ENCODE measurements at places on chromosomes 2 and 18.

- DNase-seq, result no peak
Measured at GRCh38 chr2:186544255-186544675, 45.6 kb upstream of the ITGAV start.

DNA sequence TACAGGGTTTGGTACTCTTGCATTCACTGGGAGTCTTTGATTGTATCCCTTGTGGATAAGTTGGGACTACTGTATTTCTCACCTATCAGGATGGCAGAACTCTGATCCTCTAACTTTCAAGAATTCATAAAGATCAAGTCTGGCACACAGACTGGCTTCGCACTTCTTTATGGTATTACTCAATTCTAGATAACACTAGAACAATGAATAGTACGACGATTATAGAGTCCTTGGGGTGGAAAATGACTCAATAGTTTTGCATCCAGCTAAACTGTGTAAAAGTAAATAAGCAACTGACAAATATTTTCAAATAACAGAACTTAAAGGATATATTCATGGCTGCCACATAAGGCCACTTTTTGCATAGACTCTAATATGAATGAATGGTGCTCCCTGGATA, 103.4 kb upstream of the MEX3C start:
- DNase-seq, result no peak

- no peak for DNase-seq
Measured at GRCh38 chr2:236872015-236872414, 213.7 kb upstream of the COPS8 start.

GRCh38 chr2:62443886-62444285, 62.1 kb downstream of the TMEM17 start:
- no peak for DNase-seq

DNA sequence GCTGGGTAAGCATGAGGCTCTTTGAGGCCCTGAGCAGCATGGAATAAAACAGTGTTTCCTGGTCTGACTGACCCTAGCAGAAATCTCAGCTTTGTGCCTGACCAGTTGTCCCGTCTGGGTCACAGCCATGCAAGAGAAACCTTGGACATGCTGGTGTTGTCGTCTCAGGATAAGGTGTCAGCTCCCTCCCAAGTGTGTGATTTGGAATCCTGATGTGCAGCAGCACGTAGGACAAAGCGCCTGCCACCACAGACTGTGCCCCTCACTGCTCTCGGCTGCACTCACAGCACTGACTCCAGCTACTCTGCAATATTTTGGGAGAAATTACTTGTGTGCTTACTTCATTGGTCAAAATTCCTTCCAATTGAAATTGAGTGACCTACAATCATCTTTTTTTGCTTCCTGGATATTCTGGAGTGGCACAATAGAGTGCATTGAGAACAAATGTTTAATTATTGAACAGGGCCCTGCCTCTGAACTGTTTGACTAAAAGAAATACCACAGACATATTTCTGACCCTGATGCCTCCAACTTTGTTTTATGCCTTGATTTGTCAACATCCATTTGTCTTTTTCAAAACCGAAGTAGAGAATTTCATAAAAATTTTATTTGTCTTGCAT, 352.4 kb downstream of the SOCS6 start:
- DNase-seq, result no peak

DNA sequence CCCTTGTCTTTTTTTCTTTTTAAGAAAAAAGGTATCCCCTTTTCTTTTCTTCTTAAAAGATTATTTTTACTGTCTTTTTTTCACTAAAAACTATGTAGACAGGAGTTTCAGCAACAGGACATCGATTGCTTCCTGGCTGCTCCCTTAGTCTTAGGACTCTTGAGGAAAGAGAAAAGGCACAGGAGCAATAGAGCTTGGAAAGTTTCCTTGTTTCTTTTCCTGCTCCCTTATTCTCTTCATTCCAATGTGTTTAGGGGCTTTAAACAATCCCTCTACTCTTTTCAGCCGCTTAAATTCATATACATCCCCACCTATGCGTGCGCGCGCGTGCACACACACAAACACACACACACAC, 225.9 kb upstream of the FBXO11 start:
- DNase-seq, result no peak

GRCh38 chr18:3993941-3994687, 461.0 kb downstream of the DLGAP1 start:
- DNase-seq, result no peak

DNA sequence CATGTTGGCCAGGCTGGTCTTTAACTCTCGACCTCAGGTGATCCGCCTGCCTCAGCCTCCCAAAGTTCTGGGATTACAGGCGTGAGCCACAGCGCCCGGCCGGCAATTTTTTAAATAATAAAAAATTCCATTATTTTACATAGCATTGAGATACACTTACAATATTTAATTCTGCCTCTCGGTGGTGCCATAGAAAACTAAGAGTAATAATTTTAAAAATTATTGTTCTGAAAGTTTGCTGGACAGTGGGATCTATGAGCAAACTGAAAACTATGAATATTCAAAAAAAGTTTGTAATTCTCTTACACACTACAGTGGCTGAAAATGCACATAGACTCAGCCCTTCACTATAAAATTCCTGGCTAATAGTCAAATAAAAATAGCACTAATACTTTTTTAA, 90.9 kb upstream of the STON1 start:
- DNase-seq, result no peak

- DNase-seq, result no peak
Measured at GRCh38 chr2:46985512-46985911, 69.9 kb upstream of the MCFD2 start.

DNA sequence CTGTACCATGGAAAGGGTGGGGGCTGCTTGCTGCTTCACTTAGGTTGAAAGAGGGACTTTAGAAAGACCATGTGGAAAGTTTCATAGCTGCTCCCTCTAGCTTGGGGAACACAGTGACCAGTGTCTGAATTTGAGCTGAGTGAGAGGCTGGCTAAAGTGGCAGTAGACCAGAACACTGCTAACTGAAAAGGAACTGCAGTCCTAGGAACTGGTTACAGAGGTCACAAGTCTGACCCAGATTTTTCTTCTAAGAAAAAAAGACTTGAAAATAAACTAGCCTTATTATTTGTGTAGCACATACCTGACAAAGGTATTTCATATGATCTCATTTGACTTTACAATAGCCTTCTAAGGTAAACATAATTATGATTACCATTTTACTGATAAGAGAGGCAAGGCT, 153.6 kb downstream of the FSHR start:
- no peak for DNase-seq

GRCh38 chr2:82330155-82330554, 2025.6 kb upstream of the LRRTM1 start:
- no peak for DNase-seq

DNA sequence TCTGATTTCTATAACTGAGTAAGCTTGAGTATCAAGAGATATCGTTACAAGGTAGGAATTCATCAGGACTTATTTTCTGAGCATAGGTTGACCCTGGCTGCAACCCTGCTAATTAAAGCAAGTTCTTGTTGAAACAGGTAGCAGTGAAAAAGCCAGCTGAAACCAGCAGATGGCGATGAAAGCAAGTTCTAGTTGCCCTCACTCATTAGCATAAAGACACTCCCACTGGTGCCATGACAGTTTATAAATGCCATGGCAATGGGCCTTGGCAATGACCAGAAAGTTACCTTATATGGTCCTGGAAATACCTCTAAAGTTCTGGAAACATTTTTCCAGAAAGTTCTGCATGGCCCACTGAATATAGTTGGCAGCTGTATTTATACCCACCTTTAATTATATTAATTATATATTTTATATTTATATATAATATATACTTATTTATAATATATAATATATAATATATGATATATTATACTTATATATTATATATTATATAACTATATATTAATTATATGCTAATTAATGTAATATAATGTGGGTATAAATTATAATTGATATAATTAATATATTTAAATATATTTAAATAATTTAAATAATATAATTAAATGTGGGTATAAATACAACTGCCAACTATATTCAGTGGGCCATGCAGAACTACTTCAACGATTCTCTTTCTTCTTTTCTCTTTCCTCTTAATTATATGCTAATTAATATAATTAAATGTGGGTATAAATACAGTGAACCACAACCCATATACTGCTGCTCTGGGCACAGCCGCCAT, 188.0 kb downstream of the CDH7 start:
- DNase-seq, result no peak

Data from omental fat pad (tissue), 4 donors.